ENCODE measurements at places on chromosomes 3 and 15.

DNA sequence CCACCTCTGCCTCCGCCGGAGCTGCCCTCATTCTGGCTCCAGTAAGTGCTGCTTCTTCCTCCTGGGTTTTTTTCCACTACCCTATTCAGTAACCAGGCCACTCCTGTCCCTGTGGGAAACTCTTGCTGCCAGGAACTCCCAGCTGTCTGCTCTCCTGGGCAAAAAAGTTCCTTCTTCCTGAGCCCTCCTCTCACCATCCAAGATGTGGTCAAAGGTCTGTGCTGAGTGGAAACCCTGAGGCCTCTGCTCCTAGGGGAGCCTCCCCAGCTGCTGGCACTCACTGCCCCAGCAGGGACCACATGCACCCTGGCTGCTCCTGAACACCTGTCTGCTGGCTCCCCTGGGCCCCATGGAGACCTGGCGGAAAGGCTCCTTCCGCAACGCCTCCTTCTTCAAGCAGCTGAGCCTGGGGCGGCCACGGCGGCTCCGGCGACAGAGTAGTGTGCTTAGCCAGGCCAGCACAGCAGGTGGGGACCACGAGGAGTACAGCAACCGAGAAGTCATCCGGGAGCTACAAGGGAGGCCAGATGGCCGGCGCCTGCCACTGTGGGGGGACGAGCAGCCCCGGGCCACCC, 454 bp downstream of the C15orf62 start:
- no peak for DNase-seq

- no peak for DNase-seq
These were observed 114.9 kb downstream of the PLD1 start for GRCh38 chr3:171695426-171695825.

GRCh38 chr3:53948174-53948573, 56.5 kb upstream of the SELENOK start:
- no peak for DNase-seq

DNA sequence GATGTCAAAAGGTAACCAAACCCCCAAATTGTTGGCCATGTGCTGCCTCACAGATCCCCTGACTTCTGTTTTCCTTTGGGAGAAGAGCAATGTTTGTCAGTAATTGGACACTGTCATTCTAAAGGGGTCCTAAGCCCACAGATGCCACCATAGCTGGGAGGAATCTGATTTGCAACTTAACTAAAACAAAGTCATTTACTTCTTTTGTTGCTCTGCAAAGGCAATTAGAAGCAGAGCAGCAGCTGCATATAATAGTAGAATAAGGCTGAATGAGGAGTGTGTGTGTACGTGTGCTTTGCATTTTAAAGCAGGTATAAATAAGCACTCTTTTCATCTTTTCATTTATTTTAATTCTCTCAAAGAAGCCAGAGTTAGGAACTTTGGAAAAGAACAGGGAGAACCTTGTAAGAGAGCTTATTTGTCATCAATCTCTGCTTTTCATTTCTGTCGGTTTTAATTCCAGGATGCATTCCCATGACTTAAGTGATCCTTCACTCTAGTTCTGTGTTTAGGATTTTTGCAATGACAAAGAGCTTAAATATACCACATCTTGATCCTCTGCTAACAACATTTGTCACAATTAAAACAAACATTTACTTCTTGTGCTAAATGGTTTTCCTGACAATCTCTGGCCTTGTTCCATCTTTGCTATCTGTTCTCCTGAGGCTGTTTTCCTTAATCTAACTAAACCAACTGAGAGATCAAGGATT, 530.2 kb upstream of the CBLB start:
- DNase-seq: no peak

- no peak for DNase-seq
These were observed 287.1 kb downstream of the NEK10 start for GRCh38 chr3:27081992-27082607.

GRCh38 chr3:116378077-116378476, 67.2 kb downstream of the LSAMP start:
- no peak for DNase-seq

- DNase-seq: no peak
These were observed 303.3 kb upstream of the CBLB start for GRCh38 chr3:106172101-106172500.

- peak; percentile 83 for DNase-seq
These were observed 472.7 kb upstream of the NR2F2 start for GRCh38 chr15:95857758-95858157.

GRCh38 chr3:159751146-159751545, 237.5 kb upstream of the IL12A start:
- no peak for DNase-seq

- no peak for DNase-seq
These were observed 99.9 kb downstream of the DHX36 start for GRCh38 chr3:154224366-154224765.

DNA sequence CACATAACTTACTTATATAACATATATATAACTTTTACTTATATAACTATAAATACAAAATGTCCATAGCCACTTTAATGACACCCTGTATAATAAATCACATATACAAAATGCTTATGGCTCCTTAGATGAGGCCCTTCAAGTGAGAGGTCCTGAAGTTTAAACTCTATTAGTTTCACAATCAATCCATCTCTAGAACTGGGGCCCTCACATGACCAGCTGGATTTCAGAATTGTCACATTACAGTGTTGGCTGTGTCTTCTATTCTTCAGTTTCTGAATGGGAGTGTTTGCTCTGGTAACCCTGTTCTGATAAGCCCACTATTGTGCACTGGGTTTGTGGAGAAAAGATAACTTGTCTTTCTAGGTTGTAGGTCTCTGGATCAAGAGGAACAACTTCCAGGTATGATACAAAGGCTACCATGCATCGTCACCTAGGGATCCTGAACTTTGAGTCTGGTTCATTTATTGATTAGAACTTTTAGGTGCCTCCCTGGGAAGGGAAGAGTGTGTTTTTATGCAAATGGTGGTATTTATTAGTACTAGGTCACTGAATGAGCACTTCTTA, 107.9 kb downstream of the DNAH12 start:
- no peak for DNase-seq

DNA sequence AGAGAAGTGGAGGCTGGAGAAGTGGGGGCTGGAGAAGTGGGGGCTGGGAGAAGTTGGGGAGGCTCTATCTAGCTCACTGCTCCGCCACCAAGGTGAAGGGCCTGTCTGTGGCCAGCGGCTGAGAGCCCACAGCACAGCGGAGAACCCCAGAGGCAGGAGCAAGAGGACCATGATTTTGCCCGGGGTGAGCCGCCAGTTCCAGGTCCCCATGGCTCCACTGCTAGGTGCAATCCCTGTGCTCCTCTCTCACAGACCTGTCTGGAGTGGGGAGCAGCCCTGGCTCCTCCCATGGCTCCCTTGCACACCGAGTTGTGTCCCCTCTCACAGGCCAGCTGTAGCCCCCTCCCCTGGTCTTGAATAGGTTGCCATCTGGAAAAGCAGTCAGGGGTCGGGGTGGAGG, 4.7 kb upstream of the NRROS start:
- no peak for DNase-seq

GRCh38 chr3:140715035-140715434, 37.2 kb downstream of the TRIM42 start:
- no peak for DNase-seq

DNA sequence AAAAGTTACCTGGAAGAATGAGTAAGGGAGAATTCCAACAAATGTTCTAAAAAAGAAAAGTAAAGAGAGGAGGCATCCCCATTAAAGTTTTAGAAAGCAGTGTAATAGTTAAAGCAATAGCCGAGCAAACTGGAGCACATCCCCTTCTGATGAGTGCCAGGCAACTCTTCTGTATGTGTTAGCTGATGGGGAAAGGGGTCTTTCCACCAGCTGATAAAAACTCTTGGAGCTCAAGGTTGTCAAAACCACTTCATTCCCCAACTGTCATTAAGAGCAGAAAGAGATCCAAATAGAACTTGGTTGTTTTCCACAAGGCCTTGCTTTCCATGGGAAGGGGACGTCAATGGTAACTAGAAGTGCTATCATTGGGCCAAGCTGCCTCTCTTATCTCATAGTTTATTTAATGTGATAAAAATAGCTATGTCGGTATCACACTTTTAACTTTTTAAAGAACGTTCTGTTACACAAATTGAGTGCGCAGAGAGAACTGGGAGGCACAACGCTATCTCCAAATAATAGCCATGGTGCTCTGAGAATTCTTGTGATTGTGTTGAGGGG, 116.9 kb downstream of the POLR2M start:
- no peak for DNase-seq

DNA sequence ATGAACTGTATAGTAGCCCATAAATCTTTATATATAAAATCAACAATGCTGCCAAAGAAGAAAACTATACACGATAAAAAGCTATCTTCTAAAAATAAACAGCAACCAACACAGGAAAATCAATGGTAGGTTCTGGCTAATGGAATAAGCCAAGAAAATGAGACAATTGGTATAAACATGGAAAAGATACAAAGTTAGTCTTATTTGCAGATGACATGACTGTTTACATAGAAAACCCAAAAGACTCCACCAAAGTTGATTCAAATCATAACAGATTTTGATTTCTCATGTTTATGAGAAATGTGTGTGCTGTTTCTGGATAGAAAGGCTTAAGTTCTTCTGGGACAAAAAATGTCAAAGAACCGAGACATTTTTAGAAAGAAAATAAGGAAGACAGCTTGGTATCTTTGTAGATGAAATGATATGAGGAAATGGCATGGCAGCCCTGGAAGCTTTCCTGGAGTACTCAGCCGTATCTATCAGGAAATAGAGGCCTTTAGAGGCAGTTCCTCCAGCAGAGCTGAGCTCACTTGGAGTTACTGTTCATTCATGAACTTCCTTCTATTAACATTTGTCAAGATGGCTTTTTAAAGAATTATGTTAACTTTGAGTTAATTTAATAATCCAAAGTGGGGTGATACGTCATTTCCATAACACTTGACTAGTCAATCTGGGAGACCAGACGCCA, 36.7 kb upstream of the VILL start:
- no peak for DNase-seq

GRCh38 chr3:94822298-94822697, 759.4 kb downstream of the NSUN3 start:
- no peak for DNase-seq

- DNase-seq: peak; percentile 11
These were observed 68.5 kb downstream of the TMCC1 start for GRCh38 chr3:129824926-129825541.

- DNase-seq: no peak
These were observed 143.5 kb downstream of the ADAM10 start for GRCh38 chr15:58605931-58606530.

DNA sequence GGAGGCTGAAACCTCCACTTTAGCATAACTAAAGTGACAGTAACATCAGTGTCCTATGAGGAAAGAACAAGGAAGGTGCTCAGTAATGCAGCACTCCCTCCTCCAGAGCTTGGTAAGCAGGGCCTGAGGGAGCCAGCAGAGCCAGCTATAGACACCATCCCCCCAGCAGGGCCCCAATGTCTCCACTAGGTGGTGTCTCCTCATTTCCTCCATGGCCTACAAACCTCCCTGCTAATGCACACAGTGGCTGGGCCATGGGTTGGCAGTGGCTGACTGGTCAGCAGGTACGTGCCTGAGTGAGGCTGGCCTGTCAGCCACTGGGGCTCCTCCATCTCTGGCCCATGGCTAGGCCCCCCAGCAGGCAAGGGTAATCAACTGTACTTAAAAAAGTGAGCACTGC, 13.6 kb downstream of the MRPS25 start:
- DNase-seq: no peak

DNA sequence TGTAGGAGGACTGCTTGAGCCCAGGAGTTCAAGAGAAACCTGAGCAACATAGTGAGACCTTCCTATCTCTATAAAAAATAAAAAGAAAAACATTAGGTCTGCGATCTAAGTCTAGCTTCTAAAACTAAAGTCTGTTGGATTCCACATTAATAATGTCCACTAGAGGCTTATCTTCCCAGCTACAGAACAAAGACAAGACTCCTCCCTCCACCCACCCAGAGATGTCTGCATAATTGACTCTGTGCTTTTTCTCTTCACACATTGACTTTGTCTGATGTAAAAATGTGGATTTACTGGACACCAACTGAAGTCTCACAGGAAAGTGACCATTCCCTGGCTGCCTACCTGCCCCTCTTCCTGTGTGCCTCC, 91.8 kb downstream of the ATP10A start:
- no peak for DNase-seq

DNA sequence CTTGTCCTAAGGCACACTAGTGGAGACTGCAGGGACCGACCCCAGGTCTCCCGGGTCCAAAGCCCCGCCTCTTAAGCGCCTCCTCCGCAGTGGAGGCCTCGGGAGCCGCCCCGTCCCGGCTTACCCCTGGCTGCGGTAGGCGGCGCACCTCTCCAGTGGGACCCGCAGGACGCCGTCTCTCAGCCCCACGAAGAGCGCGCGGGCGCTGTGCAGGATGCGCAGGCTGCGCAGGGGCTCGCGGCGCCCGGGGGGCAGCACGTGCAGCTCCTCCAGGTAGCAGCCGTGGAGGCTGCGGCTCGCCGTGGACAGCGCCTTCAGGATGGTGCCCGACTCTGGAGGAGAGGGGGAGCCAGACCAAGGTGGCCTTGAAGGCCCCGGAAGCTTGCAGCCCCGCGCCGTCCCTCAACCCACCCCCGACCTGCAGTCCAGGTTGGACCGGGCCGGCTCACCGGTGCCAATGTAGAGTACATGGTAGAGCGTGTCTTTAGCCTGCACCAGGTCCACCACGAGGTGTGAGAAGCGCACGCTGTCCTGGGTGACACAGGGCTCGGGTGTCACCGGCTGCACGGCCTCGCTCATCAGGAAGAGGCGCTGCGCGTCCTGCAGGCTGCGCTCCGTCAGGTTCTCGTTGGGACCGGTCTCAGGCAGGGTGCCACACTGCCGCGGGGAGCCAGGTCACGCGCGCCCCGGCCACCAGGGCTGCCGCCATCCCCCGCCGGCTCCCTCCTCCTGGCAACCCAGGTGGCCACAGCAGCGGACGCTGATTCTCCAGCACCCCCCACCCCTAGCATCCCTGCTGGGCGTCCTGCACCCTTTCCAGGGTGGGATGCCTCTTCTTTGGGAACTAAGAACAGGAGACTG, 105.5 kb downstream of the SEMA5B start:
- DNase-seq: no peak

GRCh38 chr3:188509316-188509715, 355.4 kb downstream of the LPP start:
- no peak for DNase-seq

DNA sequence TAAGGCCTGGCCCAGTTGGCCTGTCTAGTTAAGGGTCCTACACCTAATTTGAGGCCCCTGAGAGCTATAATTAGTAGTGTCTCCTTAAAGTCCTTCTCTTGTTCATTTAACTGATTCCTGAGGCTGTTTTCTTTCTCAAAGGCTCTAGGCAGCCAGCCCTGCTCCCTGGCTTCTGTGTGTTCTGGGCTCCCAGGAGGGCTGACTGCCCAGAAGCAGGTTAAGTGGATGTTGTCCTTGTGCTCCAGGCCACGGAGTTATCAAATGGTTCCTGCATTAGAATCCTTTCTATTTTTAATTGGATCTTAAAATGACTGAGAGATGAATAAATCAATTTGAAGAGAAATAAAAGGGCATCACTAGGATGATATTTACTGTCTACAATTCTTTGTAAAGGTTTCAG, 140.0 kb downstream of the SNRK start:
- DNase-seq: no peak
